ENCODE measurements at places on chromosomes 6 and 20. TPM values are rescaled to one million over a fixed set of nuclear protein-coding genes. Genes with fewer than 3 reads are reported as not detected.

Gene CEP57L1
- 3.2 TPM for total RNA-seq

Gene HLA-DPA1
- 19.7 TPM for total RNA-seq

Gene SLC22A3
- total RNA-seq: 12.0 TPM

Gene BPIFB4
- total RNA-seq: not detected

Gene RIMS1
- total RNA-seq: 0.32 TPM

Gene OPRL1
- total RNA-seq: 0.32 TPM

Gene NKAIN2
- total RNA-seq: not detected

Gene TP53TG5
- total RNA-seq: not detected

Gene HRH3
- total RNA-seq: not detected

GRCh38 chr6:66940003-66940402, 1233.0 kb upstream of the EYS start:
- DNase-seq: no peak
- H3K27ac ChIP-seq: no peak overlapping the region
- H3K36me3 ChIP-seq: no peaks in the 10 kb centered on the region
- no peaks in the 10 kb centered on the region for H3K27me3 ChIP-seq
- no peak overlapping the region for H3K4me3 ChIP-seq

DNA sequence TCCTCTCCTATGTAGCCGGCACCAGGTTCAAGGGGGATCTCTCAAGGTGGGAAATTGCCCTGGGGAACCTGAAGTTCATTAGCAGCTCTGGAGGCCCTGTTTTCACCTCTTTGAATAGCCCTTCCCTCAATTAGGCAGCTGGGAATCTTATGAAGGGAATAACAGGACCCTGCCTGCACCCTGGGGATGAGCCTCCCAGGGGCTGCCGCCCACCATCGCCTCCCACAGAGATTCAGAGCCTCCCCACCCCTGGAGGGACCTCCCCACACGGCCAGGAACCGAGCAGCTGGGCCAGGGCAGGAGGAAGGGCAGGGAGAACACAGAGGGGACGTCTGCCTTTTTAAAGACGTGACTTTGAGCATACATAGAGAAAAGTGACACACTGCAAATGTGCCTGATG, 4.6 kb upstream of the EEF1A2 start:
- no peaks in the 10 kb centered on the region for H3K36me3 ChIP-seq
- DNase-seq: no peak
- peaks cover 86% of the 10 kb centered on the region for H3K27me3 ChIP-seq
- no peak overlapping the region for H3K4me3 ChIP-seq
- peaks cover 3% of the 10 kb centered on the region for H3K4me1 ChIP-seq

- no peaks in the 10 kb centered on the region for H3K27me3 ChIP-seq
- peaks cover 71% of the 10 kb centered on the region for H3K4me1 ChIP-seq
- H3K4me3 ChIP-seq: no peak overlapping the region
- H3K36me3 ChIP-seq: no peaks in the 10 kb centered on the region
Observed at GRCh38 chr6:3393836-3394202, 63.0 kb downstream of the SLC22A23 start.

GRCh38 chr6:81940451-81940985, 188.0 kb upstream of the TENT5A start:
- H3K27ac ChIP-seq: no peak overlapping the region
- H3K4me1 ChIP-seq: peaks cover 4% of the 10 kb centered on the region
- no peaks in the 10 kb centered on the region for H3K27me3 ChIP-seq
- no peaks in the 10 kb centered on the region for H3K36me3 ChIP-seq

GRCh38 chr20:17859616-17860232, 108.9 kb downstream of the SNX5 start:
- DNase-seq: no peak
- H3K4me3 ChIP-seq: no peak overlapping the region
- peaks cover 49% of the 10 kb centered on the region for H3K4me1 ChIP-seq
- H3K27ac ChIP-seq: no peak overlapping the region

DNA sequence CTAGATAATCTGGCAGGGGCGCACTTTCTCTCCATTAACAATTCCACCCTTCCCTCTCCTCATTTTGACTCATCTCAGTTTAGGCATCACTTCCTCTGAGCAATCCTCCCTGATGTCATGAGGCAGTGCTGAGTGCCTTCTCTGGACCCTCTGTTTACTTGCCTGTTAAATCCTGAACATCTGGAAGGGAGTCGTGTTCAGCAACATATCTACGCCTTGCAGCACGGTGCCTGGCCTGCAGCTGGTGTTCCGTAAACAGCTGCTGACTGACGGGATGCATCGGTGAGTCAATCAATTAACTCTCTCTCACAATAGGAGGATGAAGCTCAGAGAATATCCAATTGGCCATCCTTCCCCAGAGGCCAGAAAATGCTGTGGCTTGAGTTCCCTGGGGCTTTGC, 613.5 kb downstream of the PTPRT start:
- no peak overlapping the region for H3K27ac ChIP-seq
- no peak overlapping the region for H3K4me3 ChIP-seq
- DNase-seq: no peak
- no peaks in the 10 kb centered on the region for H3K4me1 ChIP-seq
- no peaks in the 10 kb centered on the region for H3K27me3 ChIP-seq
- H3K36me3 ChIP-seq: no peaks in the 10 kb centered on the region

DNA sequence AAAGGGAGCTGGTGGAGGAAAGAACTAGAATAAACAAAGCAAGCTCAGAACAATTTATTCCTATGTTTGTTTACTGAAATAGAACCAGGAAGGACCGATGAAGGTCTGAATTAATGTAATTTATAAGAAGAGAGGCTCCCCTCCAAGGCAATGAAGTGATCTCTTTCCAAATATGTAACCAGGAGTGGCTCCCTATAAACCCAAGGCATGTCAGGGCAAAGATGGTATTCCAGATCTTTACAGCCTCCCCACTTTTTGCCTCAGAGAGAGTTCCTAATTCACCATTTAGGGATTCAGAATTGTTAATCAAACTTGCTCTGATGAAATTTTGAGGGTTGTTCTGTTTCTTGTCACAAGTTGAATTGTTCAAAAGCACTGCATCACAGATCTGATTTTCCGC, 88.8 kb downstream of the HDGFL1 start:
- DNase-seq: no peak
- no peaks in the 10 kb centered on the region for H3K4me1 ChIP-seq
- no peaks in the 10 kb centered on the region for H3K27me3 ChIP-seq
- H3K4me3 ChIP-seq: no peak overlapping the region

GRCh38 chr6:49555951-49556350, 5.5 kb downstream of the C6orf141 start:
- H3K4me1 ChIP-seq: peaks cover 8% of the 10 kb centered on the region
- H3K36me3 ChIP-seq: no peaks in the 10 kb centered on the region
- peaks cover 7% of the 10 kb centered on the region for H3K27me3 ChIP-seq
- no peak for DNase-seq
- no peak overlapping the region for H3K4me3 ChIP-seq

GRCh38 chr20:37968841-37969401, 64.3 kb downstream of the TTI1 start:
- H3K27me3 ChIP-seq: no peaks in the 10 kb centered on the region
- no peaks in the 10 kb centered on the region for H3K36me3 ChIP-seq
- no peaks in the 10 kb centered on the region for H3K4me1 ChIP-seq

DNA sequence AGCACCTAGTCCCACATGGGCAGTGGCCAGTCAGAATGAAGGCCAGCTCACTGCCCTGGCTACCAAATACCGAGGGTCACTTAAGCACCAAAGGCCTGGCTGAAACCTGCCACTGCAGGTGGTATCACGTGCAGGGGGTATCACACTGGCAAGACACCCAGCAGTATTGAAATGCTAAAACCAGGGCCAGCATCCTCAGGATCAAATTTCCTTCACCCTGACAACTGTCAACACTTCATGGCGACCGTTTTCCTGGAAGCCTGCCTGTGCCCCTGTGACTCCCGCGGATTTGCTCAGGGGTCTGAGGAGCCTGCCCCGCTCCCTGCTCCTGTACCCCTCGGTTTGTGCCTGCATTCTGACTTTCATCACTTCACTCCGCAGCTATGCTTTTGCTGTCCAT, 151.1 kb downstream of the TTLL2 start:
- no peaks in the 10 kb centered on the region for H3K36me3 ChIP-seq
- H3K27ac ChIP-seq: no peak overlapping the region
- H3K27me3 ChIP-seq: no peaks in the 10 kb centered on the region
- no peak overlapping the region for H3K4me3 ChIP-seq
- H3K4me1 ChIP-seq: peaks cover 8% of the 10 kb centered on the region
- DNase-seq: no peak

DNA sequence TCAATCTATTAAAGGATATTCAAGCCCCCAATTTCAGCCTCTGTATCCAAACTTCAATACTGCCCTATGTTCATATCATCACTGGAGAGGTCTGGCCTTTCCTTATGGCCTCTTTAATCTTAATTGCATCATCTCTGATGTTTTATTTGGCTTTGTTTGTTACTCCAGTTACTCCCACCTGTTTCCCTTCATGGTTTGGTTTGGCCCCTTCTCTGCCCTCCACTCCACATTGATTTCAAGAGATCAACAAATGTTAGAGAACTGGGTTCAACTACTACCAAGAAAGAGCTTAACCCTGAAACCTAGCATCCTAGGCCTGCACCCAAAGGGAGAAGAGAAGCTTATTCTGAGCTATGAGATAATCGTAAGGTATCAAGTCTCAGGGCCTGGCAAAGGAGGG, 221.6 kb downstream of the LAMA2 start:
- H3K27ac ChIP-seq: no peak overlapping the region
- no peak for DNase-seq
- no peaks in the 10 kb centered on the region for H3K27me3 ChIP-seq
- no peak overlapping the region for H3K4me3 ChIP-seq

GRCh38 chr6:129667034-129667433, 42.9 kb downstream of the ARHGAP18 start:
- no peak overlapping the region for H3K4me3 ChIP-seq
- H3K27me3 ChIP-seq: no peaks in the 10 kb centered on the region
- peaks cover 11% of the 10 kb centered on the region for H3K4me1 ChIP-seq
- H3K36me3 ChIP-seq: no peaks in the 10 kb centered on the region

GRCh38 chr6:44110005-44110676, 17.1 kb downstream of the MRPL14 start:
- no peak overlapping the region for H3K4me3 ChIP-seq
- no peaks in the 10 kb centered on the region for H3K36me3 ChIP-seq
- no peaks in the 10 kb centered on the region for H3K27me3 ChIP-seq
- H3K27ac ChIP-seq: no peak overlapping the region
- H3K4me1 ChIP-seq: no peaks in the 10 kb centered on the region
- DNase-seq: no peak

- H3K4me1 ChIP-seq: no peaks in the 10 kb centered on the region
- H3K27me3 ChIP-seq: no peaks in the 10 kb centered on the region
- peak; percentile 13 for DNase-seq
- H3K36me3 ChIP-seq: no peaks in the 10 kb centered on the region
- no peak overlapping the region for H3K27ac ChIP-seq
Observed at GRCh38 chr6:89792881-89793280, 26.7 kb downstream of the MDN1 start.

DNA sequence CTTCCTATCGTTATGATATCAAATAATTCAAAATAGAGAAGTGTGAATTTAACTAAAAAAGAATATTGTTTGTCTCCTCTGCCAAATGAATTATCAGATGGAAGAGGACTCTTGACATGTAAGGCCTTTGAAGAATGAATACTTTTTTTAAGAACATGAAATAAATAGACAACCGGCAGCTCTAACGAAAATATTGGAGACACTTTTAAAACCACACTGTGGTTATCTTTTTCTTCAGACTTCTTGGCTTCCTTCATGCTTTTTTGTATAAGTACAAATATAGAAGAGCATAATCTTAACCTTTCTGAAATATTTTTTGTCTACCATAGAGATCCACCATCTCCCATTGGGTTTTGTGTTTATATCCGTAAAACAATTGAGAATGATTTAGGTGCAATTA, 115.2 kb upstream of the SCGN start:
- H3K27ac ChIP-seq: no peak overlapping the region
- DNase-seq: no peak
- no peak overlapping the region for H3K4me3 ChIP-seq
- H3K36me3 ChIP-seq: peaks cover 5% of the 10 kb centered on the region

- peaks cover 9% of the 10 kb centered on the region for H3K4me1 ChIP-seq
- no peaks in the 10 kb centered on the region for H3K27me3 ChIP-seq
- DNase-seq: peak; percentile 80
- H3K4me3 ChIP-seq: no peak overlapping the region
Observed at GRCh38 chr6:168060521-168060931, 18.5 kb downstream of the FRMD1 start.

GRCh38 chr6:23826572-23826971, 299.4 kb upstream of the NRSN1 start:
- no peaks in the 10 kb centered on the region for H3K4me1 ChIP-seq
- H3K4me3 ChIP-seq: no peak overlapping the region
- no peaks in the 10 kb centered on the region for H3K27me3 ChIP-seq
- DNase-seq: no peak

GRCh38 chr20:62489186-62489931, 13.6 kb upstream of the GATA5 start:
- no peaks in the 10 kb centered on the region for H3K4me1 ChIP-seq
- no peak overlapping the region for H3K4me3 ChIP-seq
- DNase-seq: peak; percentile 26
- H3K36me3 ChIP-seq: no peaks in the 10 kb centered on the region
- H3K27me3 ChIP-seq: peaks cover 50% of the 10 kb centered on the region

DNA sequence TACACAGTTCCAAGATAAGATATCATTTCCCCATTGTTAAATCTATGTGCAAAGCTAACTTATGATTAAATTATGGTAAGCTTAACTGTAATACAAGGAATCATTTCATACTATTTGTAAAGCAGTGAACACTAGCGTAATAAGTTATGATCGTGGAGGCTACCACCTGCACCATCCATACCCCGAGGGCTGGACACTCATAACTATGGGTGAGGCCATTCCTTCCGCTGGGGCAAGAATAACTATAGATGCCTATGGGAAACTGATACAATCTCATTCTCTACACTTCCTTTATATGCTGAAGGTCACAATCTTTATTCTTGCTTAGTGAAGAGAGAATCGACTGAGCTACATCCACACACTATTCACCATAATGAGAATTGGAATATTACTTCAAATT, 916.0 kb upstream of the FLRT3 start:
- no peaks in the 10 kb centered on the region for H3K36me3 ChIP-seq
- no peak overlapping the region for H3K27ac ChIP-seq
- no peaks in the 10 kb centered on the region for H3K27me3 ChIP-seq
- DNase-seq: no peak

DNA sequence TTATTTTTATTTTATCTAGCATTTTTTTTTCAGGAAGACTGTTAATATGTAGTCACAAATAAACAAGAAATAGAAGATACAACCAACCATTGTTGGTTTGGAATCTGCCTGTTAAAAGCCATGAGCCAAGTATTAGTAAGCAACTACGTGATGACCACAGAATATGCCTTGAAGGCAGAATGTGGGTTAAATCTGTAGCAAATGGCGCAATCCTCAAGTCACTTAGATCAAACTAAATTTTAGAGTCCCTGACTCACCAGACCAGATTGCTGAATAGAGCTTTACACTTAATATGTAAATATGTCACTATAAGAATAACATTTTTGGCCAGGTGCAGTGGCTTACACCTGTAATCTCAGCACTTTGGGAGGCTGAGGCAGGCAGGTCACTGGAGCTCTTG, 800.1 kb upstream of the CITED2 start:
- DNase-seq: no peak
- H3K27ac ChIP-seq: no peak overlapping the region
- no peaks in the 10 kb centered on the region for H3K36me3 ChIP-seq
- no peaks in the 10 kb centered on the region for H3K27me3 ChIP-seq

GRCh38 chr6:24995270-24995669, 59.5 kb upstream of the RIPOR2 start:
- H3K4me3 ChIP-seq: no peak overlapping the region
- H3K4me1 ChIP-seq: no peaks in the 10 kb centered on the region
- no peak overlapping the region for H3K27ac ChIP-seq
- no peaks in the 10 kb centered on the region for H3K36me3 ChIP-seq
- no peak for DNase-seq

- H3K4me1 ChIP-seq: no peaks in the 10 kb centered on the region
- no peak overlapping the region for H3K4me3 ChIP-seq
- H3K27ac ChIP-seq: no peak overlapping the region
- no peaks in the 10 kb centered on the region for H3K36me3 ChIP-seq
Observed at GRCh38 chr6:142566628-142567396, 265.0 kb downstream of the ADGRG6 start.

GRCh38 chr6:36669002-36669401, 9.5 kb upstream of the CDKN1A start:
- no peaks in the 10 kb centered on the region for H3K36me3 ChIP-seq
- H3K27ac ChIP-seq: no peak overlapping the region
- peaks cover 16% of the 10 kb centered on the region for H3K4me1 ChIP-seq
- H3K27me3 ChIP-seq: no peaks in the 10 kb centered on the region
